ENCODE measurements at places on chromosomes 7 and 10.

GRCh38 chr10:103926722-103927319 is 8.8 kb upstream of the STN1 start:
- no peak for DNase-seq

DNA sequence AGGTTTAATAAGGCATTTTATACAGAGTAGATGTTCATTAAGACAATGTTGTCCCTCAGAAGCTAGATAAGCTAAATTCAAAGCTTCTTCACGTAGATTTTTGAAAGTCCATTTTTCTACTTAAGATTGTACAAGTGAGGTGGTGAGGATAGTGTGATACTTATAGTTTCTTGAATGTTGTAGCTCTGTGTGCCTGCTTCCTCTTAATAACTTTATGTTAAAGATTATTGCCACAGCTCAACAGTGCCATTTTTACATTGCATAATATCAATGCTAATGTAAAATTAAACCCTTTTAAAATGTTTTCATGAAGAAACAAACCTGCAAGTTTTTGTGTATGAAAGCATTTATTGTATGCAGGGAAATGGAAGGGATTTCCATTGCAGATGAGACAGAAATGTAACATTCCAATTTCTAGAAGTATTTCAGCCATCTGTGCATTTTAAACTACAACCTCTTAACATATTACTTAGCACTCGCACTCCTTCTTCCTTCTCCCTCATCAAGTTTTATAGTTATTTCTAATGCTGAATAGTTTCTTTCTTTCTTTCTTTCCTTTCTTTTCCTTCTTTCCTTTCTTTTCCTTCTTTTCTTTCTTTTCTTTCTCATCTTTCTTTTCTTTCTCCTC is 212.0 kb downstream of the TWIST1 start:
- no peak for DNase-seq

- DNase-seq: no peak
These were observed 399.0 kb upstream of the PCDH15 start for GRCh38 chr10:55200020-55200419.

GRCh38 chr10:121580276-121581116 is 17.7 kb downstream of the FGFR2 start:
- DNase-seq: no peak

DNA sequence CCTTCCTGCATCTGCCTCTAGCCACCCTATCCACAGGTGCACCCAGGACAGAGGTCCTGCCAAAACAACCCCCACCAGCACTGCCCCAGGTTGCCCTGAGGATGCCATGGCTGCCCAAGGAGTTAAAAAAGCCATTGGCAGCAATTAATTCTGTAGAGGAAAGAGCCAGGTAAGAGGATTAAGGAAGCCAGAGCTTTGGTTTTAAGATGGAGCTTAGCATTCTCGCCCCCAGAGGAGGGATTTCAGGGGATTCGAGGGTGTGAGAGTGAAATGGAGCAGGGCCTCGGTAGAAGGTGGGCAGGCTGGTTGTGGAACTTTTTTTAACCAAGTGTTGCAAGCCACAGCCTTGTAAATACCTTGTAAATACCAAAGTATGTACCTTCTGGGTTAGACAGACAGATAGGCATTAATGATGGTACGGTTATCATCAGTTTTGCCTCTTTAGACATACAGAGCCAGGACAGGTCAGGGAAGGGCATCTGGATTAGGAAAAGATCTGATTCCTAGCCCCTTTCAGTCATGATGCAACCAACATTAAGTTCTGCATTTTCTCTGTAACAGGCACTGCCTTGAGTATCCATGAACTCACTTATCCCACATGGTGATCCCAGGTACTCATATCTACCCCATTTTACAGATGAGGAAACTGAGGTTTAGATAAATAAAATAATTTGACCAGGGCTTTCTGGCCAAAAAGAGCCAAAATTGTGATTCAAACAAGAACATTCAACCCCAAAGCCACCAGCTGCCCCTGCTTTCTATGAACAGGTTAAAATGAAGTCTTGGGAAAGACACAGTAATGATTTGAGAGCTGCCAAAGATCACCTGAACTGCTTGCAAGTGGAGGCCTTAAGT is 120.7 kb upstream of the PPIF start:
- DNase-seq: no peak
